Mucosa of gallbladder (tissue), 1 donor: ENCODE measurements at places on chromosomes 16 and 17.

DNA sequence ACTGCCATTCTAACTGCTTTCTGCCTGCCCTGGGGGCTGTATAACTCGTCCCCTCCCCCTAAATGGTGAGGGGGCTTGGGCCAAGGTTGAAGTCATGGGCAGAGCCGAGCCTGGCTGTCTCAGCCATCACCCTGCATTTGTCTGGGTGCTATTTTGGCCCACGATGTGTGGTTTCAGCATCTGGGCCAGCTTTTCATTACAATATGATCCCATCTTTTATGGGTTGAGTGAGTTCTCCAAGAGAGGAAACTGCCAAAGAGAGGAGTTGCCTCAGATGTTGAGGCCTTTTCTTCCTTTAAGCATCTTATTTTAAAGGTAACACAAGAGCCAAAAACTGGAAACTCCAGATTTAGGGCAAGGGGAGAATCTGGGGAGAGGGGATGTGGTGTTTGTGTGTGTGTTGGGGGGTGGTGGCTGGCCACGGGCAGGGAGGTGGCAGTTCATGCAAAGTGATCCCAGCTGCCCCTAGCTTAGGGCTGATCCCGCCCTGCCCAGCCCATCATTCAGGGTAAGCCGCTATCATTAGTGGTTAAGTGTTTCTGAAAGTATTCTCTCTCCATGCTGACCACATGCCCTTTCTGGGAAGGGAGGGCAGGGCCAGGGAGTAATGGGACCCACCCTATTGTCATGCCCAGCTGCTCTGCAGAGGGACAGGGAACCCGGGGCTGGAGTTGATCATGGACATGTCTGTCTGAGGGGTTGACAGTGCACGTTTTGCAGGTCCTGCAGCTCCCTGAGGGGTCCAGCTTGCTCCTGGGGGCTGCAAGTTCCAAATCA, 83.2 kb upstream of the CLEC18A start:
- no peak for DNase-seq

GRCh38 chr17:12376276-12376675, 289.4 kb upstream of the MYOCD start:
- DNase-seq, result no peak

- DNase-seq, result no peak
Measured at GRCh38 chr17:29021226-29021625, 15.4 kb upstream of the SEZ6 start.

- DNase-seq, result no peak
Measured at GRCh38 chr17:82316651-82317393, 586 bp downstream of the CD7 start.

- no peak for DNase-seq
Measured at GRCh38 chr17:9389111-9389527, 186.5 kb downstream of the STX8 start.

- DNase-seq, result peak; percentile 38
Measured at GRCh38 chr17:28916302-28916934, 13.5 kb upstream of the DHRS13 start.

- no peak for DNase-seq
Measured at GRCh38 chr16:85018529-85019236, 7.3 kb upstream of the ZDHHC7 start.

DNA sequence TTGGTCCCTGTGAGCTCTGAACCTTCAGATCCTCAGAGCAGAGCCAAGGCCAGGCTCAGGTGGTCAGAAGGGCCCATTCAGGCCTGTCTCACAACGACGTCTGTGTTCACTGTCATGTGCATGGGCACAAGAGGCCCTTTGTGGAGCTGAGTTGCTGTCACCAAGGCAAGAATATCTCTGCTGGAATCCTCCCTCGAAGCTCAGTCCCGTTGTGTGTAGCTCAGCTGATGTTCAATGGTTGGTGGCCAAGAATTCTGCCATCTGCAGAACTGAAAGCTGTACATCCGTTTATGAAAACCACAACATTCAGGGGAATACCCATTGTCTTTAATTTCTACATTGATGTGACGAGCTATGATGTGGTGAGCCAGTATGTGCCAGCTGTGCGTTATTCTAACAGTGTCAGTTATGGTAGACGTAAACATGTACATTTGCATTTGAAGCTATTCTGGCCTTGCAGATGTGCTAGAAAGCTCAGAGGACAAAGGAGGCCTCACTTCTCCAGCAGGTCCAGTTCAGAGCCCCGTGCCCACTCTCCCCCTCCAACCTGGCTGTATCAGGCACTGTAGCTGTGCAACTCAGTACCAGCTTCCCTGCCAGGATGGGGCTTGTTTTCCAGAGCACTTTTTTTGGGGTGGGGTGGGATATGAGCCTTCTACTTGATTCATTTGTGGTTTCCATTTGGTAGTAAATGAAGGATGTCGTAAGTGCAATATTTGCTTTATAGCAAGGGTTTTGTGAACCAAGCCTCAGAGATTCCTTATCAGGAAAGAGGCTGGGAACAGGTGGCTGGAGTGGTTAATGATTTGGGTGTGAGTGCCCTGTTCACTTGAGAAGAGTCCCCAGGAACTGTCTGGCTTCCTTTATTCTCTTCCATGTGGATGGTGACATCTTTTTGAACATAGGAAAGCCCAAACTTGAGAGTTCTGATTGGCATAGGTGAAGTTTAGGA, 56.1 kb downstream of the B9D1 start:
- DNase-seq, result no peak

- no peak for DNase-seq
Measured at GRCh38 chr17:59627770-59628171, 8.1 kb downstream of the CLTC start.

DNA sequence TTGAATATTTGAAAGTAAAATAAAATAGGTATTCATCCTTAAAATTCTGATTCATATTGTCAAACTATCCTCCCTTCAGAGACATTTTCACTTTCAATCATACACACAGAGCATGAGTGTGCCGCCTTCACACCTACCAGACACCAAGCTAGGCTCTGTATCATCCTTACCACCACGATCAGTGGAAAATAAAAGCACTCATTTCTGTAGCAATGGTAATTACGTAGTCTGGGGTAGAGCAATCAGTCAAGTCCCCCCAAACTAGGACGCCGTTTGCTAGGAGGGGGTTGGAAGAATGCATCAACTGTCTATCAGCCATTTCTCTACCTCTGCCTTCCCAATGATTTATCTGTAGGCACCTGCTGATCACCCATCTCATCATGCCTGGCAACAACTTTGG, 84.6 kb upstream of the GRIN2A start:
- no peak for DNase-seq

DNA sequence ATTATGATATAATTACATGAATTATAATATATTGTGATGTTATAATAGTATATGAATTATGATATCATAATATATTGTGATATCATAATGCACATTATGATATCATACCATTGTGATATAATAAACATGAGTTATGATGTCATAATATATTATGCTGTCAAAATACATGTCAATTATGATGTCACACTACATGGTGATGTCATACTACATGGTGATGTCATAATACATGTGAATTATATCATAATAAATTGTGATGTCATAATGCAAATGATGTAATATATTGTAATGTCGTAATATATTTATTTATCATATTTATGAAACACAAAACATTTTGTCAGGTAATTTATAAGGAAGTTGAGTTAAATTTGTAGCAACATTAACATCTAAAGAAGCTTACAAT, 1950.1 kb downstream of the TP53TG3F start:
- no peak for DNase-seq

- no peak for DNase-seq
Measured at GRCh38 chr17:34006126-34006525, 249.0 kb upstream of the CCL2 start.

DNA sequence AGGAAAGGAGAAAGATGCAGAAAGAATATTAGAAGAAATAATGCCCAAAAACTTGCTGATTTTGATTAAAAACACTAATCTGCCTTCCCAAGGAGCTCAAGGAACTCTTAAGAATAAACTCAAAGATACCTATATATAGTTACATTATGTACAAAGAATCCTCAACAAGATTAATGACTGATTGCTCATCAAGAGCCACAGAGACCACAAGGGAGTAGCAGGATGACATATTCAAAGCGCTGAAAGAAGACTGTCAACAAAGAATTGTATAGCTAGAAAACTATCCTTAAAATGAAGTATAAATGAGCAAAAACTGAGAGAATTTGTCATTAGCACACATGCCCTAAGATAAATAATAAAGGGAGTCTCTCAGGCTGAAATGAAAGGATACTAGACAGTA, 6.2 kb downstream of the LPCAT2 start:
- DNase-seq, result no peak

- no peak for DNase-seq
Measured at GRCh38 chr16:87056083-87056482, 261.1 kb downstream of the C16orf95 start.
